ENCODE measurements at places on chromosomes 16 and 17.

GRCh38 chr16:69260019-69260418 is 51.1 kb upstream of the VPS4A start:
- DNase-seq: no peak

- DNase-seq: no peak
Observed at GRCh38 chr17:21005803-21006202, 37.0 kb downstream of the USP22 start.

- no peak for DNase-seq
Observed at GRCh38 chr17:74198694-74199093, 4.8 kb upstream of the RPL38 start.

- DNase-seq: no peak
Observed at GRCh38 chr17:66963521-66963908, 992 bp upstream of the CACNG4 start.

- DNase-seq: no peak
Observed at GRCh38 chr17:34054495-34054894, 200.6 kb upstream of the CCL2 start.

GRCh38 chr16:3145660-3146059 is 10.8 kb downstream of the ZNF213 start:
- no peak for DNase-seq

DNA sequence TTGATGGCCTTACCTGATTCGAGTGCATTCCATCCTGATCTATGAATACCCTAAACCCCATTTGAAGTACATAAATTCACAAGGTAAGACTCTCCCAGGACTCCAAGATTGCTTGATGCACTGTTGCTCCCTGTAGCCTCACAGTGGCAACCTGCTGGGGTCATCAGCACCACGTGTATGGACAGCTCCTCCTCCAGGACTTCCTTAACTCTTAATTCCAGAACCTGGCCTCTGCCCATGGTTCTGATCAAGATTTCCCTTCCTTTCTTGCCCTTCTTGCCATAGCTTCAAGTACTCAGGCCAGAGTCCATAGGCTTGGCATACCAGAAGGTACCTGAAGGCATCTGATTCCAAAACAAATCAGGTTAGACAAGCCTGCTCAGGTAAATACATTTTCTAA is 34.0 kb upstream of the NLK start:
- DNase-seq: no peak

DNA sequence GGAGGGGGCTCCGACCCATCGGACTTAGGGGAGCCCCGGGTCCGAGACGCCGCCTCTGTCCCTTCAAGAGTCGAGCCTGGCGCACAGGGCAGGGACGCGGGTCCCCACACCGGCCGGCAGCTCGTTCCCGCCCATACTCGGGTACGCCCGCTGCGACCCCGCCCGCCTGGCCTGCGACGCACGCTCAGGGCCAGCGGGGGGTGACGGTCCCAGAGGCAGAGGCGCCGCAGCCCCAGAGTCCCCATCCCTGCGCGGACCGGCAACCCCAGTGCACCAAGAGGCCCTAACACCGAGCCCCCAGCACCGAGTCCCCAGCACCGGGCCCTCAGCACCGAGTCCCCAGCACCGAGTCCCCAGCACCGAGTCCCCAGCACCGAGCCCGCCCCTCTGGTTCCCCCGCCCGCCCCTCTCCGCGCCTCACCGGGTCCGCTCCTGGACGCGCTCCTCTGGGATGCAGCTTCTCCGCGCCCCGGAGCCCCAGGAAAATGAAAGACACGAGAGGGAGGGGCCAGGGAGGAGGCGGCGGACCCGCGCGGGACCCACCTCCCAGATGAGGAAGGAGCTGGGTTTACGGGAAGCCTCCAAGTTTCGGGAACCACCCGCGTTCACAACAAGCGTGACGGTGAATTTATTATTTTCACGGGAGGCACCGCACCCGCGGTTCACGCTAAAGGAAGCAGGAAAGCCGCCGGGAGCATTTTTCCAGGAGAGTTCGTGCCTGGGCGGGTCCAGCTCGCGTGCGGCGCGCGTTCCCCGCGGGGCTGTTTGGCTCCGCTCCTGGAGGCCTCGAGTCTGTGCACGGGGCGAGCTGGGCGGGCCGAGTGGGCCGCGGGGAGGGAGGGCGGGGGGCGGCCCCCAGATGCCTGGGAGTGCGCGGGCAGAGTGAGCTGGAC is at the start of gene SECTM1:
TSS of gene SECTM1 (minus strand) at position 488 of the 893 bp plus-strand sequence. CDS start 6,526 bp downstream, outside the sequence.
- no peak for DNase-seq

GRCh38 chr16:14562691-14563491 is 67.2 kb downstream of the PARN start:
- no peak for DNase-seq

DNA sequence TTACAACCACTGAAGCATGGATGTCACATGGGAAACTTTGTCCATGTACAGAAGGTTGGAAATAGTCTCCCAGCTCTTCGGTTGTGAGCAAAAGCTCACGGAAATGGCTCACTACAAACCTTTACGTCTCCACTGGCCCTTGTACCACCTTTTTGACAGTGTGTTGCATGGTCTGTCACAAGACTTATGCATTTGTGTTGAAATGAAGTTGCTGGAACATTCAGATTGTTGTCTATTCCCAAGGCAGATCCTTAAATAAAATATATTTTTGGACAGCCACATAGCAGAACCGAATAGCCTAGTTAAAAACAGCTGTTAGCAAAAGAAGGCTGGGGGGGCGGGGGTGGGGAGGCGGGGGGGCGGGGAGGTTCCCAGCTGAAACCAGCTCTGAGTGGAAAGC is 39.2 kb downstream of the KNOP1 start:
- no peak for DNase-seq

- DNase-seq: no peak
Observed at GRCh38 chr17:61158376-61158775, 241.3 kb upstream of the TBX2 start.

DNA sequence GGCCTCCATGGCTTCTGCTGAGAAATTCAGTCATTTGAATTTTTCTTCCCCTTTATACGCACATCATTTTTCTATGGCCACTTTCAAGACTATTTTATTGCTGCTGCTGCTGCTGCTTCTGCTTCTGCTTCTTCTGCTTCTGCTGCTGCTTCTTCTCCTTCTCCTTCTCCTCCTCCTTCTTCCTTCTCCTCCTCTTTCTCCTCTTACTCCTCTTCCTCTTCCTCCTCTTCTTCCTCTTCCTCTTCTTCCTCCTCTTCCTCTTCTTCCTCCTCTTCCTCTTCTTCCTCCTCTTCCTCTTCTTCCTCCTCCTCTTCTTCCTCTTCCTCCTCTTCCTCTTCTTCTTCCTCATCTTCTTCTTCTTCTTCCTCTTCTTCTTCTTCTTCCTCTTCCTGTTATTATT is 22.4 kb downstream of the CPD start:
- no peak for DNase-seq
